EL (cell line): ENCODE measurements at places on chromosomes 3 and 15.

GRCh38 chr15:66730168-66731021, 28.4 kb downstream of the SMAD6 start:
- peak; percentile 60 for DNase-seq

DNA sequence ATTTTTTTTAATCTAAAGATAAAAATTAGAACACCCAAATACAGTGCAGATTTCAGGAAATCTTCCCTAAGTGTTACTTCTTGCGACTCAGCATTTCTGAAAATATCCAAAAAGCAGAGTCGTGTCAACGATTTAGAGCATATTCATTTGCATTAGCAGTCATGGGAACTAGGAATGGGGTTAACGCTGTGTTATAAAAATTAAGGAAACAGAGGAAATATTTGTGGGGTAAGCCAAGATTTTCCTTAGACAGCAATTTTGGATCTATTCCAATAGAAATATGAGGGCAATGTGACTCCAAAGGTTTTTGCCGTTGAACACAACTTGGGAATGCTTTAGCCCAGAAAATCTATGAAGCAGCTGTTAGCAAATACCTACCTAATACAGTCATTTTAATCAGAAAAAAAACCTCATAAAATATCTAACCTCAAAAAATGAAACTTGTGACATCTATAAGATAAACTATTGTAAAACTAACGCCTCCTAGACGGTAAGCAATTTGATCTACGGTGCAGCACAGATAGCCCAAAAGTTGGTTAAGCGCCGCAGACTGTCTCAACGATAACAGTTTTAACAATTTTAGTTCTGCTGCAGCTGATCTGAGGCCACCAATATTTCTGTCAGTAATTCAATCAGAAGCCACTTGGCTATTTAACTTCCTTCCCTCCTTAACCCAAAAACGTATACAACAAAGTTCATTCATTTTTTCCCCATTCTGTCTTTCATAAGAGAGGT, 5.8 kb upstream of the ATP11B start:
- DNase-seq, result peak; percentile 75

- no peak for DNase-seq
Measured at GRCh38 chr15:79432345-79433275, 474 bp downstream of the MINAR1 start.

DNA sequence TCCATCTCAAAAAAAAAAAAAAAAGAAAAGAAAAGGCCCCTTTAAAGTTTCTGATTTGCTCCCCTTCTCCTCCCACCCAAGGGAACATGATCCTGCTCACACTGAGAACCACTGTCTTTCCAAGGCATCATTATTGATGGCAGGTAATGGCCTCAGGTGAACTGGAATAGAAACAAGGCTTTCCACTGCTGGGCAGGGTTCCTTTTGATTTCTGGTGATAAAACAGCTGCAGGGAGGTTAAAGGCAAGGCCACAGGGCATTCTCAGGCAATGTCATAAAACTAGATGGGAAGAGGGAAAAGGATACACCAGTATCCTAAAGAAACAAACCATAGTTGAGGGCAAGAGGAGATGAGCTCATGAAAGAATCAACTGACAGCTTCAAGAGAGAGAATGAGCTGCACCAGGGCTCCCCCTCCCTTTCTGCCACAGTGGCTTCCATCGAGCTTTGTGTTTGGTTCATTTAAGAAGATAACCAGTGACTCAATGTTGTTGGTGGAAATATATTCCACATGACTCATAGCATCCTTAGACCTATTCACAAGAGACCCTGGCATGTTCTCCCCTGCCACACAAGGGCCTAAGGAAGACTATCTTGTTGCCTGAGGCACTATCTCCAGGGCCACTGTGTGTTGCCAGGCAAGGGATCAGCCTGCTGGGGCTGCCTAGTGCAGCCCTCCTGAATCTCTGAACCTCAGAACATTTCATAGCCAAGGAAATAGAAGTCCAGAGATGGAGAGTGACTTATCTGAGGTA, 86.4 kb downstream of the WDR76 start:
- DNase-seq, result peak; percentile 99

DNA sequence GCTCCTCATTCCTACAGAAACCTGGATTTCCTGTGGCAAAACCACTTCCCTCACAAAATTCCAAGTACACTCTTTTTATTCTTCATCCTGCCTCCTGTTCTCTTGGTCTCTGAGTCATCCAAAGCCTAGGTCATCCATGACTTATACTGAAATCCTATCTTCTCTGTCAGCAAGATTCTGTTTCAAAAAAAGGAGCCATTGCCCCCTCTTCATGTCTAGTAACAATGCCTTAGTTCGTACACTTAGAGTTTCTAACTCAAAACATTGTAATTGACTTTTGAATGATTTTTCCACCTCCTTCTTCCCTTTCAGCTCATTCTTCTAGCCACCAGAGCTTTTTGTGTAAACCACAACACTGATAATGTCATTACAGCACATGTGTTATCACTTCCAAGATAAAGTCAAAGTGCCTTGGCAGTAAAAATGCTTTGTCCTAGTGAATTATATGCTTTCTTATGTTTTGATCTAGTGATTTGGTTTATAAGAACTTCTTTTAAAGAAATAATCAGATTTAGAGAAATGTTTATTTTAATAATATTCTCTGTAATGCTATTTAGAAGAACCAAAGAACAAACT, 256.5 kb upstream of the NECTIN3 start:
- DNase-seq, result peak; percentile 88

- DNase-seq, result peak; percentile 12
Measured at GRCh38 chr3:169148448-169149348, 514.8 kb downstream of the MECOM start.

DNA sequence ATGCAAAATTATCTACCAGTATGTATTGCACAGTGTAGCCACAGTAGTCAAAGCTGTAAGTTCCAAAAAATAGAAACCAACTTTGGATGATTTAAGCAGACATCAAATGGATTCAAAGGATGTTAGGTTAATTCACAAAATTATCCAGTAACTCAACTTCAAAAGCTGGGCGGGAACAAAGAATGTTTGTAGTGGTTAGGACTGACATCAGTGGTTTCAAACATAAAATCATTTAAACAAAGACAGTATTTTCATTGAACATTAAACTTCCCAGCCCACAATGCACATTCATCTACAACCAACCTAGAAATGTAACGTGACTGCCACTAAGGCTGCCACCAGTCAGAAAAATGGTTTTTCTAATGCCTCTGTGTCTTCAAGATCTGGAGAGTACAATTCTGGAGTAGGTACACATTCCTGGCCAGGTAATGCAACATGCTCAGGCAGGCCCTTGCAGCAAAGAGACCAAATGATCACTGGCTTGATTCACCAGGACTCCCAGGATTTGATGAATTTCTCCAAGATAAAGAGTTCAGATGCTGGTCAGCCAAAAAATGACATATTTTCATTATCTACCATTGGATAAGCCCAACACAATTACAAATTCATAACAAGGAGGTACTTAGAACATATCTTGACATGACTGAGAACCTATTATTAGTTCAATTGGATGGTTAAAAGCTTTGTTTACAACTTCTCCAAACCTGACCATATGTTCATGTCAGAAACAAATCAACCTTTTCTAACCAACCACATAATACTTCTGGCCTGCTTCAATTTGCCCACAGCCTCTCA, 189.8 kb upstream of the CNTN4 start:
- DNase-seq, result no peak

GRCh38 chr15:69825941-69826818, 271.5 kb downstream of the TLE3 start:
- no peak for DNase-seq

GRCh38 chr3:4207672-4208071, 95.5 kb upstream of the SETMAR start:
- no peak for DNase-seq

- DNase-seq, result peak; percentile 92
Measured at GRCh38 chr3:187227658-187228258, 30.5 kb downstream of the RTP1 start.

- no peak for DNase-seq
Measured at GRCh38 chr3:14483286-14483685, 56.9 kb downstream of the GRIP2 start.

GRCh38 chr15:34206011-34206410, 3.9 kb downstream of the KATNBL1 start:
- peak; percentile 37 for DNase-seq

DNA sequence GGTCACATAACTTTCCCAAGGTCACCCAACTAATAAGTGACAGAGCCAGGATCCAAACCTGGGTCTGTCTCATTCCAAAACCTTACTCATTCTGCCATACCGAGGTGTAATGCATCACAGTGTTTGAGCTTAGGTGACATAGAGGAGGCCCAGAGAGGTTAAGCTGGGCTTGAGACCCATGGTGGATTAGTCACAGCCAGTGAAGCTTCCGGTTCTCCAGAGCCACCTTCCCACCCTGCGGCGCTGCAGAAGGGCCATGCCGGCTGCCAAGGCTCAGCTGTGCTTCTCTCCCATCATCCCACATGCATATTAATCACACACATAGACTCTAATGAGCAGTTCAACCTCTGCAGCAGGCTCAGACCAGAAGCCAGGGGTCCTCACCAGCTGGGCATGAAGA, 42.2 kb downstream of the SPSB4 start:
- DNase-seq, result no peak

GRCh38 chr3:170734735-170735065, 135.3 kb downstream of the RPL22L1 start:
- DNase-seq, result no peak

DNA sequence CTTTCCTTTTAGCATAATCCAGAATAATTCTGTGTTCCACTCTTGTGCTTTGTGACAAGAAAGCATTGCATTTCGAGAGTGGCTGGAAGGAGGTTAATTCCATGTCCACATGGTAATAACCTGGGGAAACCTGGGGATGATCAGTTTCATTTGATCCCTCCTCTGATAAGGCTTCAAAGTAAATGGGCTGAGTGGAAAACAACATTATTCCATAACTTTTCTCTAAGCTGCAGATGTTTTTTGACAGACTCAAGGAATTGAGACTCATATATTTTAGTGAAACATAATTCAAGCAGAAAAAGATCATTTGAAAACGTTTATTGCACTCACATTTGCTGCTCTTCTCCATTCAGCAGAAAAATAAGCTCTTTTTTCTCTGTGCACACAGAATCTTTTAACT, 44.6 kb downstream of the ROBO2 start:
- no peak for DNase-seq

- no peak for DNase-seq
Measured at GRCh38 chr3:52522651-52523251, 10.9 kb downstream of the NT5DC2 start.
